ENCODE measurements at places on chromosomes 1 and 21.
A peak's percentile ranks its signal among the peaks of the same experiment; 100 is the strongest.

DNA sequence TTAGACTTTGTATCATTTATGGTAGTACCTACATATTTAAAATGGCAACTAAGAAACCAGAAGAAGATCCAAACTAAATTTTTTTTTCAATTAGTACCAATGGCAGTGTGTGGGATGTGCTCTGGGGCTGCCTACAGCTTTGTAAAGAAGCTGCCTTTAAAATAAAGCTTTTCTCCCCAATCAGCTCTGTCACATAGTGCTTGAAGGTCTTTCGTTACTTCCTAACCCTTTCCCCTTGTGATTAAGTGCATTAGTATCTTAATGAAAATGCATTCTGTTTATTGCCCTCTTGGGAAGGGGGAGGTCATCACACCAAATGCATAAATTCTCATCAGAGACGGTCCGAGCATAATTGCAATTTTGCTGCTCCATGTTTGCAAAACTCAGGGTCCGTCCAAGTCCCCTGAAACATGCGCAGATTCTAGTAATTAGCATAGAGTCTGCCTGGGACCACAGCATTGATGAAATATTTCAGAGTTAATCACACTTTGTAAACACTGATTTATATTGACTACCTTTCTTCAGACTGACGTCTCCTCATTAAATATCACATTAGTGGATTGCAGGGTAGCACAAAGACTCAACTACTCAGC, 71.3 kb downstream of the ESRRG start:
- no peak for DNase-seq

DNA sequence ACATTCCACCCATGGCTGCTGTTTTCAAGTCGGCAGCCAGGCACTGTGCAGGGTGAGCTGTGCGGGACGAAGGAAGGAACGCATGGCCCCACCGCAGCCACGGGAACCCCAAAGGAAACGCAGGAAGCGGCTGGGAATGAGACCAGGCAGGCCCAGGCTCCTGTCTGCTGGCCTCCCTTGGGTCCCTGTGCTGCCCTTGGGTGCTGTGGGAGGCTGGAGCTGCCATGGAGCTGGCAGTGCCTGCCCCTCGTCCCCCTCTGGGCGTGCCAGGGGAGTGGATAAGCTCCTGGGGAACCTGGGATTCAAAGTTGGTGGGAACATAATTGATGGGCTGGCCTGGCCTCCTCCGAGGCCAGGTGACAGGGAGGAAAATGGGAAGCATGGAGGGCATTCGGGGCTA, 5.3 kb upstream of the KRTAP10-4 start:
- DNase-seq, result no peak

DNA sequence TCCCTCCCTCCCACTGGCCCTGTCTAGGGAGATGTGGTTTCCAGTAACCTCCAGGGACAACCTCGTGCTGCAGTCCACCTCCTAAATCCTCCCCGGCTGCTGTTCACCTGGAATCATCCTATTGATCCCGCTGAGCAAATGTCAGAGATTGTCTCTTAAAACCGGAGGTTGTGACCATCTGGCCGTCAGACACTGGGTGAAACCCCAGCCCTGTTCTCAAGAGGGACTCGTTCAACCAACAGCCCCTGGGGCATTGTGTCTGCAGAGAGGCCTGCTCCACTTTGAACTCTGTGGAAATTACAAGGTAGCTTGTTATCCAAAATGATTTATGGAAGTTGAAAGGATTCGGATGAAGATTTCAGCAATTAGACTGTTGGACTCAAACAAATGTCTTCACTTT, 498.0 kb downstream of the MATN1 start:
- DNase-seq, result no peak

GRCh38 chr1:77250126-77250525, 30.9 kb upstream of the PIGK start:
- DNase-seq, result no peak

DNA sequence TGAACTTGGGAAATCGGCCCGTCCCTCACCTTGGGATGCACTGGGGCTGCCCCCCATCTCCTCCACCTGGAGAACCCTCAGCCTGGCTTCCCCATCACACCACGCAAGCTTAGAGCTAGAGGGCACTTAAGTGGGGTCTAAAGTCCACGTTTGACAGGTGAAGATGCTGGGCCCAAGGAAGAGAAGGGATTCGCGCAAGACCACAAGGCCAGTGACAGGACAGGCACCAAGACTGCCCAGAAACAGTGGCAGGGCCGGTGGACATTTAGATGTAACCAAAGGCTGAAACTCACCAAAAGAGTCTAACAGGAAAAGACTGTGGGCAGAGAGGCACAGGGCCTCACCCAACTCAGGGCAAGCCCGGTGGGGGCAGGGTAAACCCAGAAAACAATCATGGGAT, 130.8 kb upstream of the EDN2 start:
- DNase-seq, result no peak

DNA sequence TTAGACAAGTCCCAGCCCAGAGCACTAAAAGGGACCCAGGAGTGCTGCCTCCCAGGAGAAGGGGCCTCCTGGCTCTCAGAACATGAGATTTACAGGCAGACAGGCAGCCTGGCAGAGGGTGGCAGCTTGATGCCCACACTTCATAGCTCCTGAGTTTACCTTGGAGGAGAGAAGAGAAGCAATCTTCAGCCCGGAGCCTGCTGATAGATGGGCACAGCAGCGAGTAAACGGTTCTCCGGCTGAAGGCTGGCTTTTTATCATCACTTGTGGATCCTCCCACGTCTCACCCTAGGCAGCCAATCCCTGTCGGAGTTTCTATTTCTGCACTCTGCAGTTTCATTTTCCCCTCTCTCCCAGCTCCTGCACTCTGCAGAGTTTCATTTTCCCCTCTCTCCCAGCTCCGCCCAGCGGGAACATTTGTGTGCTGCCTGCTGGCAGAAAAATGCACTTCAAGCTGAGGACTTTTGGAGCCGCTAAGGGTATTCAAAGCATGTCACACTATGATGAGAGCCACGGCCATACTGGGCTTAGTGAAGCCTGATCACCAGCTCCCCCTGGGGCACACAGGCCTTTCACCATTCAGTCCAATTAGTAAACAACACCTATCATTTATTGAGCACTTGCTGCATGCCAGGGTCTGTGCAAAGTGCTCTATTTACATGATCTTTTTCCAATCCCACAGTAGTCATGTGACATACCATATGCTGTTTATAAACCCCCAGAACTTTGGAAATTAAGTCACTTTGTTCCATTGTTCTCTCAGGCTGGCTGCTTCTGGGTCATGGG, at the start of gene IFI6:
Gene IFI6 (minus strand): TSS at position 229 of the 786 bp plus-strand sequence. CDS start 2,878 bp downstream, outside the sequence.
- peak; percentile 86 for DNase-seq

GRCh38 chr1:152141971-152142584, 16.9 kb downstream of the RPTN start:
- DNase-seq, result peak; percentile 8

DNA sequence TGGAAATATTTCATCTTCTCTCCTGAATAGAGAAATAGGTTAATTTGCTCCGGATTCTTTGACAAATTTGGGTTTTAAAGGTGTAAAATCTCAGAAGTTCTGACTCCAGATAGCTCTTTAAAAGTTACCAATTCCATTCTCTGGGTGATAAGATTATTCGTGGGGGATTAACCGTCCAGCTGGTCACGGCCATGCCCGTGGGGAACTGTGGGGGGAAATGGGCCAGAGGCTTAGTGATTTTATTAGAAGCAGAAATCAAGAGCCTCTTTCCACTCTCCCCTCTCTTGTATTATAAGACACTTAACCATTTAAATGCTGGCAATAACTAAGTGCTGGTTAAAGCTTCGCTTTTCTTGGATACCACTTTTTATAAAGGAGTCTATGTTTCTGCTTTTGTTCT, 376.4 kb upstream of the KAZN start:
- no peak for DNase-seq

- no peak for DNase-seq
Observed at GRCh38 chr1:19385869-19386591, 73.9 kb downstream of the SLC66A1 start.

GRCh38 chr1:161182214-161182613, 4.9 kb upstream of the B4GALT3 start:
- no peak for DNase-seq

- DNase-seq, result no peak
Observed at GRCh38 chr1:92307980-92308379, 9.1 kb downstream of the RPAP2 start.

DNA sequence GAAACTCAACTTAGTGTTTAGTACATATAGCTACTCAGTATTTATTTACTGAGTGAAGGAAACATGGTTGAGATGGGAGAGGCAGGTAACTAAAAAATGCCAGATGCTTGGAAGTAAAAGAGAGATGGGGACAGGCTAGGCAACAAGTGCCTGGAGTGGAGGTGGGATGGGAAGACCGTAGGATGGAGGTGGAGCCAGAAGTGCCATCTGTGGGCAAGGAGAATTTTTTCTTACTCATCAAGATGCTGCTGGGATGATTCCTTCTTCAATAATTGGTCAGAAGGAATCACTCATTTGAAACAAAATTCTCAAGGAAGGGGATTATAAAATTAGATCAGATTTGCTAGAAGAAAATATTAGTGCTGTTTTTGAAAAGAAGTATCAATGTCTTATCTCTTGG, 72.9 kb downstream of the IFI44 start:
- DNase-seq, result no peak

GRCh38 chr1:116478621-116479020, 92.2 kb downstream of the CD58 start:
- no peak for DNase-seq

- no peak for DNase-seq
Observed at GRCh38 chr1:25780318-25781129, 19.5 kb upstream of the SELENON start.

GRCh38 chr1:85062425-85063026, 14.2 kb upstream of the MCOLN3 start:
- no peak for DNase-seq

GRCh38 chr1:55747408-55747841, 532.3 kb upstream of the USP24 start:
- peak; percentile 71 for DNase-seq

- DNase-seq, result no peak
Observed at GRCh38 chr1:8142955-8143629, 117.0 kb upstream of the ERRFI1 start.

- DNase-seq, result peak; percentile 81
Observed at GRCh38 chr1:209983953-209984352, 45.9 kb downstream of the SYT14 start.

GRCh38 chr1:222896630-222897526, 82.0 kb downstream of the DISP1 start:
- no peak for DNase-seq

DNA sequence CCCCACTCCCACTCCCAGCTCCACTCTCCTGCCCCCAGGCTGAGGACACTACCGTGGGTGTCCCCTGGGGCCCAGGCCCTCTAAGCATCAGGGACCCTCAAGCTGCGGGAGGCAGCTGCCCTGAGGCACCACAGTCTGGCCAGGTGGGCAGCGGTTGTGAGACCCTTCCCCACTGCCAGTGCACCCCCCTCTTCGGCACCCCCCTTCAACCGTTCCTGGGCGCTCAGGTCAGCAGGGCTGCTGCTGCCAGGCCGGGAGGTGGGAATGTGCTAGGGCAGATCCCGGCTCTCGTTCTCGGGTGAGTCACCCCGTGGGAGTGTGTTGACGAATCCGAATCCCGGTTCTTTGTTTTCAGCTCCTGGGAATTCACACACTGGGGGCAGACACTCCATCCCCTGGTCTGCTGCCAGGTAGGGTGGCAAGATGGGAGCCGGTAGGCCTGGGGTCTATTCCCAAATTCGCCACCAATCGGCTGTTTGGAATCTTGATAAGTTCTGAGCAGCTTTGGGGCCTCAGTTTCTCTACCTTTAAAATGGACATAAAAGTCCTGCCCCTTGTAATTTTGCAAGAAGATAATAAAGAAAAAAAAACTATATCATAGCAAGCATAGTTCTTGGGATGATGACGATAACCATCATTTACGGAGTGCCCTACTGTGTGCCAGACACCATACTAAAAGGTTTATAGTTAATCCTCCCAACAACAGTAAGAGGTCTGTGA, 28.5 kb upstream of the CASZ1 start:
- DNase-seq, result no peak

- no peak for DNase-seq
Observed at GRCh38 chr1:25472471-25472870, 41.8 kb downstream of the MACO1 start.

DNA sequence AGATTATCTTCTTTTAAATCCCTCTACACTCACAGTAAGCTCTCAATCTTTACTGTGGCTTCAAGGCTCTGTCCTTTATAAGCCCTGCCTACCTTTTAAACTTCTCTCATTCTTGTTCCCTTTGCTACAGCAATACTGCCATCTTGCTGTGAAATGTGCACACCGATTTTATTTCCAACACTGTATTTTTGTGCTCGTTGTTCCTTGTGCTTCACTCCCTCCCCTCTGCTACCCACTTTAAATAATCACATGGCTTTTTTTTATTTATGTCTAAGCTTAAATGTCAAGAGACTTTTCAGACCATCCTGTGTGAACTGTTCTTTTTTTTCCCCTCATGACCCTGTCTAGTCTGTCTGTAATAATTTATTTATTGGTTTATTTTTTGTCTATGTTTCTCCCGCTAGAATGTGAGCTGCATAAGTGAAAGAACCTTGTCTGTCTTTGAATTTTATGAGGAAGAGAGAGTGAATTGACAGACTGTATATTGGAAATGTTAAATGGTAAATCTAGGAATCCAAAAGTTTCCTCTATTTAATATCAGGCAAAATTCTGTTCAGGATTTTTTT, 45.7 kb downstream of the ABCD3 start:
- peak; percentile 27 for DNase-seq

DNA sequence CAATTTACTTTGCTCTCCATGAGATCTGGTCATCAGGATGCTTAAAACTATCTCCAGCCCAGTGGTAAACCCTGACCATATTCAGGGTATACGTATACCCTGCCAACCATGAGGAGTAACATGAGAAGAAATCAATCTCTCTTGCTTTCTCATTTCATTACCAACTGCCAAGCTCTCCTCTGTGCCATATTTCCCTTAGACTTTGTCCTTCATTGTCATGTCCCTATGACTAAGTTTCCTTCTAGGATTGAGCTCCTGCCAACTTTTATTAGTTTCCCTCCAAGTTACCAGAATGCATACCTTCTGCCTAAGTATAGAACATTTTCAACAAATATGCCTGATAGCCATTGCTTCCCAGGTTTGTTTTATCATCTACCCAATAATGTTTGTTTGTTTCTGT, 1113.9 kb upstream of the B3GALT2 start:
- peak; percentile 98 for DNase-seq

GRCh38 chr1:4611563-4612341, 42.7 kb upstream of the AJAP1 start:
- no peak for DNase-seq

DNA sequence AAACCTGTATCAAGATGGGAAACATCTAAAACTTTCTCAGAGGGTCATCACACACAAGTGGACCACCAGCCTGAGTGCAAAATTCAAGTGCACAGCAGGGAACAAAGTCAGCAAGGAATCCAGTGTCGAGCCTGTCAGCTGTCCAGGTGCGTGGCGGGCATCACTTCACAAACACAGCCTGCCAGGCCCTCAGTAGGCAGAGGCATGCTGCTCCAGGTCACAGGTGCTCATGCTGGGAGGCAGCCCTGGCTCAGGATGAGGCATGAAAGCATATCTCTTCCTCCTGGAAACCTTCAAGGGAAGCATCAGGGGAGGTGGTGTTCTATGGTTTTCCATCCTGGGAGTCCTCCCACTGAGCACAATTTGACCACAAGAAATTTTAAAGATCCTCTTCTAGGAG, 6.3 kb downstream of the CD2 start:
- no peak for DNase-seq

GRCh38 chr1:24364975-24365678, 46.0 kb downstream of the GRHL3 start:
- DNase-seq, result no peak

GRCh38 chr1:156291226-156292061, 4.0 kb downstream of the GLMP start:
- no peak for DNase-seq

- no peak for DNase-seq
Observed at GRCh38 chr1:70324683-70325082, 29.8 kb downstream of the ANKRD13C start.

GRCh38 chr1:231808990-231809389, 182.4 kb downstream of the DISC1 start:
- no peak for DNase-seq
